H9 (cell line): ENCODE measurements at places on chromosomes 6 and 20. TPM values are rescaled to one million over a fixed set of nuclear protein-coding genes. Genes with fewer than 3 reads are reported as not detected.

Gene HCRTR2
- total RNA-seq = not detected in 2 replicates

DNA sequence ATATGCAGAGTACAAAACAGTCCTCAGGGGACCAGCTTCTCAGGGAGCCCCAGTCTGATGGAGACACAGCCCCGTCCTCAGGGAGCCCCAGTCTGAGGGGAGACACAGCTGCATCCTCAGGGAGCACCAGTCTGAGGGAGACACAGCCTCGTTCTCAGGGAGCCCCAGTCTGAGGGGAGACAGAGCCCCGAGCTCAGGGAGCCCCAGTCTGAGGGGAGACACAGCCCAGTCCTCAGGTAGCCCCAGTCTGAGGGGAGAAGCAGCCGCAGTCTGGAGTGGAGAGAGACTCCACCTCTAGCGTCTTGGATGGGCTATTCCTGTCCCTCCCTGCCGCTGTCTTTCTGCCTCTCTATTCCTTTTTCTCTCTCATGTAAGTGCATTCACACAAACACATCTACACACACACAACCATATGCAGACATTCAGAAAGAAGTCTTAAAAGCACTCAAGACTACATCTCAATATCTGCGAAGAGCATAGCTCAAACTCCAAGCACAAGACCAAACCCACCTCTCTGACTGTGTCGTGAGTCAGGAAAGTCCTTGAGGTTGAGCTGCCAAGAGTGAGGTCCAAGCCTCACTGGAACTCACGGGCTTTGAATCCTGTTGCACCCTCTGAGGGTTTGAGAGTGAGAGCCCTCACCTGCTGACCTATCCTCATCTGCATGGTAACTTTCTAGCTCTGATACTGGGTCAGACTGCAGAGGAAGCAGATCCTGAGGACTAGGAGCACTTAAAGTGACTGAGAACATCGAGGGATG is 53.1 kb upstream of the SAYSD1 start:
- DNase-seq = no peak

DNA sequence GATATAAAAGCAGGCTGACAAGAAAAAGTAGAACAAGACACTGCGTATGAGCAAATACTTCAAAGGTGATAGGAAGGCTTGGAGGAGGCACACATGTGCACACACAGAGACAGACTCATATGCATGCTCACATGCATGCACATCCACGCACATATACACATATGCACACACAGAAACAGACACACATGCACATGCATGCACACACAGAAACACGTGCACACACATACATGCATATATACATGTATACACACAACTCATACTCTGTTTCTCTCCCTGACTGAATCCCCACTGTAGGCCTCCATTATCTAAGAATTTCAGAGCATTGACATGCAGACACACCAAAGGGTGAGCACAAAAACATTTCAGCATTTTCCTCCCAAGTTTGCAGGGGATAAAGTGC is 43.7 kb downstream of the VGLL2 start:
- no peak for DNase-seq

- DNase-seq = no peak
Measured at GRCh38 chr6:163730246-163731210, 316.0 kb downstream of the QKI start.

Gene AMD1
- total RNA-seq = 162 and 166 TPM in 2 replicates

DNA sequence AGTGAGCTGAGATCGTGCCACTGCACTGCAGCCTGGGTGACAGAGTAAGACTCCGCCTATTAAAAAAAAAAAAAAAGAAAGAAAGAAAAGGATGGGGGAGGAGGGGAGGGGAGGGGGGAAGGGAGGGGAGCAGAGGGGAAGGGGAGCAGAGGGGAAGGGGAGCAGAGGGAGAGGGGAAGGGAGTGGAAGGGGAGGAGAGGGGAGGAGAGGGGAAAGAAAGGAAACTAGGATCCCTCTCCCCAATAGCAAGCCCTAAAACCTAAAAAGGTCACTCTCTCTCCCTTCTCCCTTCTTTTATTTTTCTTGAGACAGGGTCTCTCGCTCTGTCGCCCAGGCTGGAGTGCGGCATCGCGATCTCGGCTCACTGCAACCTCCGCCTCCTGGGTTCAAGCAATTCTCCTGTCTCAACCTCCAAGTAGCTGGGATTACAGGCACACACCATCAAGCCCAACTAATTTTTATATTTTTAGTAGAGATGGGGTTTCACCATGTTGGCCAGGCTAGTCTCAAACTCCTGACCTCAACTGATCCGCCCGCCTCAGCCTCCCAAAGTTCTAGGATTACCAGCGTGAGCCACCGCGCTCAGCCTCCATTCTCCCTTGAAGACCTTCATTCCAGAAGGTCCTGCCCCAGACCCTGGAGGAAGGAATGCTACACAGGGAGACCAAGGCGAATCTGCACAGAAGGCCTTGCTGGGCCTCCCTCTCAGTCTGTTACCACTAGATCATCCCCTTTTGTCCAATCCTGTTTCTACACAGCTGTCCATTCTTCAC is 45.8 kb upstream of the PIM1 start:
- peak; percentile 55 for DNase-seq

- no peak for DNase-seq
Measured at GRCh38 chr20:4901031-4901818, 100.1 kb downstream of the SLC23A2 start.

Gene LY6G6D
- not detected in 2 replicates for total RNA-seq

Gene TBXT
- total RNA-seq = 0.31 and 0.48 TPM in 2 replicates

Gene PFDN6
- 85.8 and 90.7 TPM in 2 replicates for total RNA-seq

Gene DDO
- not detected in 2 replicates for total RNA-seq

- no peak for DNase-seq
Measured at GRCh38 chr6:79780881-79781280, 149.8 kb downstream of the SH3BGRL2 start.

GRCh38 chr6:101728388-101728787 is 334.9 kb downstream of the GRIK2 start:
- no peak for DNase-seq

- DNase-seq = no peak
Measured at GRCh38 chr6:4085332-4085700, 6.4 kb upstream of the FAM217A start.

GRCh38 chr6:152268846-152269442 is 368.2 kb downstream of the SYNE1 start:
- no peak for DNase-seq

Gene LTB
- not detected in 2 replicates for total RNA-seq

DNA sequence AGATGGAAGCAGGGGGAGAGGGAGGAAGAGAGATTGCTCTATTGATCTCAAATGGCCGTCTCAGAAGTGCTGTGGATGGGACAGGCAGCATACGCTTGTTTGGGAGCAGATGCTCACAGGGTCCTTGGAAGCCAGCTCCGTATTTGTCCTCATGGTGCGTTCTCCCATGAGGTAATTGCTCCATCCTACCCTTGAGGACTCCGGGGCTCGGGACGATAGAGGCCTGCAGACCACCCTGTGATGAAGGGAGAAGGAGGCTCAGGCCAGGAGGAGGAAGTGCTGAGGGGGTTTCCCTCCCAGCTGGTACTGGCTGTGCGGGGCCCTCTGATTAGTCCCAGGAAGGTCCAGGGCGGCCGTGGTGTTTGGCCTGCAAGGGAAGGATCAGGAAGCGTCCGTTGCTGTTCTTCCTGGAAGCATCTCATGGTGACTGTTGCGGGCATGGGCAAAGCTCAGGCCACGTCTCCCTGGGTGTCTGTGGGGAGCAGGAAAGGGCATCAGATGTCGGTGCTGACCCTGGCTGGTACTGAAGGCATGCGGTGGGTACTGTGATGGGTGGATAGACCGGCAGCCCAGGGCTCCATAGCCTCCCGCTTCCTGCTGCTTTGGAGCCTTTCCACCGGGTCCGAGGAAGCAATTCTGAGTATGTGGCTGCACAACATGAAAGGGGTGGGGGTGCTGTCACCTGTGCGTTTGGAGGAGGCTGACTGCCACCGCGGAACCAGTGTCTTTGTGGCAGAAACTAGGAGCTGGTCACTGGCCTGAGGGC is 158.3 kb downstream of the SYCP2 start:
- peak; percentile 19 for DNase-seq

- DNase-seq = no peak
Measured at GRCh38 chr6:72643214-72643613, 21.4 kb downstream of the KCNQ5 start.

Gene LY6G6C
- 0.24 TPM in 1 of 2 replicates, not detected in the other for total RNA-seq

- DNase-seq = no peak
Measured at GRCh38 chr20:51767867-51768758, at the start of gene ATP9A. ATP9A (minus strand) TSS chr20:51768390; CDS start chr20:51768369, 21 bp downstream.

DNA sequence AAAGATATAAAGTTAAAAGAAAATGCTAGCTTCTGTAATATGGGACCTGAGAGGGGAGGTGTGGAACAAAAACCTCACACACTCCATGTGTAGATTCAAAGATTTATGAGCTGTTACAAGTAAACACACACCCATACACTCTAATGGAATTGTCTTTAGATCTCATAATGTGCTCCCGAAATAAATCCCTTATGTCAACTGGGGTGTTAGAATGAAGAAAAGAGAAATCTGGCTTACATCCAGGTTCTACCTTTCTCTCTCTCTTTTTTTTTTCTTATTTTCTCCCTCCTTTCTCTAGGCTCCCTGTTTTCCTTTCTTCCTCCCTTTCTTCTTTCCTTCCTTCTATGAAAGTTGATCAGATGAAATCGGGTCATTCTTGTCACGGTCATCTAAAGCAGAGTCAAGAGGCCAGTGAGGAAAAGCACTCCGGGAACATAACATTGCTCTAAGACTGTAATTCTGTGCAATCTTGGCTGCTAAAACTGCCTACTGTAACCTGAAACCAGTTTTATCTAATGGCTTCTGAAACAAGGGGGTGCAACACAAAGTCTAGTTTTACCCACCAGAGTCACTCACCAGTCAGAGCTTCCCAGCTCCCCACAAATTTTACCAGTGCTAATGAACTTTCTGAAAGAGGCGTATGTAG is 68.3 kb upstream of the BTBD3 start:
- DNase-seq = no peak

- DNase-seq = no peak
Measured at GRCh38 chr20:49624317-49624716, 56.4 kb upstream of the PTGIS start.

- DNase-seq = no peak
Measured at GRCh38 chr6:134619077-134619476, 301.2 kb upstream of the SGK1 start.

DNA sequence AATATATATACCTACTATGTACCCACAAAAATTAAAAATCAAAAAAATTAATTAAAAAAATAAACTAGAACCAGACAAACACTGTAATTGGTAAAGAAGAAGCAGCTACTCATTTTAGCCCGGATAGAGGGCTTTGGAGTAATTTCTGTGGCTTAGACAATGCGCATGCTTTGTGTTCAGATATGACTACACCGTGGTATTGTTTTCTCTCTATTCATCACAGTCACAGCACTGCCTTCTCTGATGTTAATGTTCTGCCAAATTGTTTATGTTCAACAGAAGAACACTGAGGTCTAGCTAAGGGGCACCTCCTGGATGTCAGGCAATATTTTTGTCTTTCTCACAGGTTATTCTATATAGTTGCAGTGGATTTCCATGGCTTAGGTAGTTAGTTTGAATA is 77.5 kb upstream of the GJE1 start:
- no peak for DNase-seq

- no peak for DNase-seq
Measured at GRCh38 chr6:153489479-153489878, 358.4 kb upstream of the RGS17 start.

Gene TNFRSF6B
- 0.86 TPM in 1 of 2 replicates, not detected in the other for total RNA-seq

Gene PRIM2
- 43.0 and 44.3 TPM in 2 replicates for total RNA-seq

GRCh38 chr6:135329851-135330803 is 149.0 kb downstream of the MYB start:
- no peak for DNase-seq

Gene EPM2A
- 8.2 and 9.0 TPM in 2 replicates for total RNA-seq

Gene SLC12A5
- total RNA-seq = 7.3 and 8.7 TPM in 2 replicates

DNA sequence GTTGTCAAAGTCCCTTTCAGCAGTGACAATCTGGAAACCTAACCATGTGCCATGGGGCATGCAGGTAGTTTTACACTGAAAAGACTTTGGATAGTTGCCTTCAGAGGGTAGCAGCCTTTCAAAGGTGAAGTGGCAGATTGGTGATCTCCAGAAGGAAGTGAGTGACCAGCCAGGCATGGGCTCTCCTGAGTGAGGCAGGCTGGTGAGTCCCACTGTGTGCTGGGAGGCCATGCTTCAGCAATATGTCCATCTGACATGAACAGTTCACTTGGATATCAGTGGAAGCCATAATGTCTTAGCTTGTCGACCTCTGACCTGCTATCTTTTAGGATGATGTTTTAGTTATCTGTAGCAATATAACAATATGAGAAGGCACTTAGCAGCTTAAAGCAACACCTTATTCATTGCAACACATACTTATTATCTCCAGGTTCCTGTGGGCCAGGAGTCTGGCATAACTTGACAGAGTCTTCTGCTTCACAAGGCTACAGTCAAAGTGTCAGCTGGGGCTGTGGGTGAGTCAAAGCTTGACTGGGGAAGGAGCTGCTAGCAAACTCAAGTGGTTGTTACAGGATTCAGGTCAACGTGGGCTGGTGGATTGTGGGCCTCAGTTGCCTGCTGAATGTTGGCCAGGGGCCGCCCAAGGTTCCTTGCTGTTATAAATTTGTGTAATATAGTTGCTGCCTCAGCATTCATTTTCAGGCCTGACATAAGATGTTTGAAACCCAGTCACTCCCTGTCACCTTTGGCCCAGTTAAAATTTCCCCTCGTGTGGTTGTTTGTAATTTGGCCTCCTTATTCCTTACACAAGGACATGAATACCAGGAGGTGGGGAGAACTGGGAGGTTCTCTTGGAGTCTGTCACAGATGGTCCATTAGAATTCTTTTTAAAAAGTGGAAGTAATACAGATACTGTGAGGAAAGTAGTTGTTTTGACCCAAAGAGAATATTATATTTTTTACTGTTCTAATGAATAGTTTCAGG is 100.2 kb downstream of the UST start:
- DNase-seq = no peak

GRCh38 chr6:6942831-6943230 is 164.9 kb upstream of the RREB1 start:
- no peak for DNase-seq

GRCh38 chr6:166626177-166627032 is 646 bp downstream of the RPS6KA2 start:
- no peak for DNase-seq

DNA sequence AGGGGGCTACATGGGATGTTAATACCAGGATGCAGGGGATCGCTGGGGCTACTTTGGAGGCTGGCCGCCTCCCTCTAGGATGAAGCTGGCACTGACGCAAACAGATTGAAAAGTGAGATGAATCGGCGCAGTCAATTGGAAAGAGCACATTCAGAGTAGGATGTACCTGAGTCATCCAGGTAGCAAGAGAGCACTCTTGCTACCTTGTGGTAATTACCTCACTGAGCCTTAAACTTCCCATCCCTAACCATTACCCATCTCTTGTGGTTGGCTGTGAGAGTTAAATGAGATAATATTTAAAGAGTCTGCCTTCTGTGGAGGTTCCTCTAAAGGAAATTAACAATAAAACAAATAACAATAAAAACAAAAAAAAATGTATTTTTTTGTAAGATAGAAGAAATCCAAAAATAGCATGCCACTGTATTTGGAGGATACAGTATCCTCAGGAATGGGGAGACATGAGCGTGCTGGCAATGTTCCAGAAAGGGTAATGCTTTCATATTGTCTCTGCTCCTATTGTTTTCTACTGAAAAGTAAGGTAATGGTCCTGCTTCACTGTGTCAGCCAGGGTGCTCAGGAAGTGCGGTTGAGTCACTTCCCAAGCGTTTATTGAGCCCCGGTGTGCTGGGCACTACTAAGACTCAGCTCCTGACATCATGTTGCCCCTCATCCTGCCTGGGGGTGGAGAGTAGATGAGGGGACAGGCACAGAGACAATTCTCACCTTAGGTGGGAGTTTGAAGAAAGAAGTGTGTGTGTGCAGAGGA is 301.1 kb downstream of the EYA4 start:
- no peak for DNase-seq

- DNase-seq = no peak
Measured at GRCh38 chr6:89298680-89299465, 16.2 kb downstream of the GABRR2 start.
